ENCODE measurements at places on chromosomes 5 and 9.

- DNase-seq = no peak
Measured at GRCh38 chr5:179406031-179406961, 61.0 kb upstream of the ADAMTS2 start.

DNA sequence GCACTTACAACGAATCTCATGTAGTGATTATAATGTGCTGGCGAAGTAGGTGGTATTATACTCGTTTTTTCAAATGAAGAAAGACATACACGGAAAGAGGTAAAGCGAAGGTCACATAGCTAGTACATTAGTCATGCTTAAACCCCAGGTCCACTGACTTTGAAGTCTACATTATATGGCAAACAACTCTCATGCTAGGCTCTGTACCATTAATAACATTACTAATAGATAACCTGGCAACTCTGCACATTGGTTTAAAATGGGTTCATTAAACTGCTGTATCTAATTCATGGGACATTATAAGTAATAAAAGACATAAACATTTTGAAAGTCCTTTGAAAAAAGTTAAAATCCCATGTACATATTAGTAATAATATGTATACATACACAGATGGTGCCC lies 21.2 kb downstream of the FYB1 start:
- DNase-seq = no peak

DNA sequence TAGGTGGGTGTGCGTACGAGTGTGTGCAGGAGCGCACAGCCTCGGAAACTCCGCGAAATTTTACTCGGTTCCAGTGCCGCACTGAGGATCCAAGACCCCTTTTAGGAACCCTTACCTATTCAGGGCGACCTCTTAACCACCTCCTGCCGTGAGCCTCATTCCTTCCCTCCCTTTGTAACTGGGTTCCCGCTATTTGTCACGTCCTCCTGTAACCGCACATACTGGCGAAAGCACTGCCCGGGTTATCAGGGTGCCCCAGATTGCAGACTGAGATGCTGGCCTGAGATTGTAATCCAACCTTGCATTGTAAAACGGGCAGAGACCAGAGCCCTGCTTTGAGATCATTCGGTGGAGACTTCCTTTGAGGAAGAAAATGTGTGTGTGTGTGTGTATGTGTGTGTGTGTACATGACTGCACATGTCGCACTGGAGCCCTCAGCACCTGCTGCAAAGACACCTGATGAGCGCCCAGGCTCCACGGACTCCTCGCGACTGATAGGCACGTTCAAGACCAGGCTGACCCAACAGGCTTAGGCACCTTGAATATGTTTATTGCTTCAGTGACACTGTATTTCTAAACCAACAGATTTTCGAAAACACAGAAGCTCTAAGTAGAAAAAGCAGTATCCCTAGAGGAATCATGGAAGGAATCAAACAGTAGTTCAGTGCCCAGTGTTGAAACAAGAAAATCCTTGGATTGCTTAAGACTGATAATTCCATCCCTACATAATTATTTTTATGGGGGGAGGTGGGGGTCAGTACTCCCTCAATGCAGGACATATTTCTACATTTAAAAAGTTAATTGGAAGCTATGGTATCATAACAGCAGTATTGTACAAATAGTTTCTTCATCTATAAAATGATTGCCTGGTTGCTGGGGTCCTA lies 86.5 kb upstream of the TNFAIP8 start:
- peak; percentile 22 for DNase-seq

DNA sequence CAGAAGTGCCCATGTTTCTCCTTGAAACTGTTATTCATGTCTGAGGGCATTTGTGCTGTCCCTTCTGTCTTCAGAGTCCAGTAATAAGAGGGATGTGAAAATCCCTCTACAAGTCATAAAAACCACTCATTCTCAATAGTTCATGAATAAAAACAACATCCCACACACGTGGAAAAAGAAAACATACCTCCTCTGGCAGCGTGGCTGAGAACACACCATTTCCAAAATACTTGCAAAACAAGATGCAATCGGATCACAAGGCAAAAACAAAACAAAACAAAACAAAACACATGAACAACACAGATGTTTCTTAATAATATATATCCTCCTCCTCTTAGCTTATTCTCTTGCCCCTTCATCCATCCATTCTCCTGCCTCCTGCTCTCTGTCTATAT lies 71.0 kb upstream of the EQTN start:
- no peak for DNase-seq

DNA sequence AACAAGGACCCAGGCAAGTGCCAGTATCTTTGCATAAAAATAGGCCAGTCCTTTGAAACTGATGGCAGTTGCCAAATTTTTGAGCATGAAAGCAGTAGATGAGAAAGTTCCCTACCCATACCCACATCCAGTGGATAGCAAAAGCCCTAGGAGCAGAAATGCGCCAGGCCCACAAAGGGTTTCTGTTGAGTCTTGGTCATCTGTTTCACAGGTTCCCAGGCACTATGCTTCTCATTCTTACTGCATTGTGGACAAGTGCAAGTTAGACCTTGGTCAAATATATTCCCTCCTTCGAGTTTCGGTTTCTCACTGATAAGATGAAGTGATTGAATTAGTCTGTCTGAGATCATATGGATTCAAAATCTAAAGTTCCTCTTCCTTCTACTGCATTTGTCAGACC lies 152.3 kb downstream of the NR3C1 start:
- no peak for DNase-seq

DNA sequence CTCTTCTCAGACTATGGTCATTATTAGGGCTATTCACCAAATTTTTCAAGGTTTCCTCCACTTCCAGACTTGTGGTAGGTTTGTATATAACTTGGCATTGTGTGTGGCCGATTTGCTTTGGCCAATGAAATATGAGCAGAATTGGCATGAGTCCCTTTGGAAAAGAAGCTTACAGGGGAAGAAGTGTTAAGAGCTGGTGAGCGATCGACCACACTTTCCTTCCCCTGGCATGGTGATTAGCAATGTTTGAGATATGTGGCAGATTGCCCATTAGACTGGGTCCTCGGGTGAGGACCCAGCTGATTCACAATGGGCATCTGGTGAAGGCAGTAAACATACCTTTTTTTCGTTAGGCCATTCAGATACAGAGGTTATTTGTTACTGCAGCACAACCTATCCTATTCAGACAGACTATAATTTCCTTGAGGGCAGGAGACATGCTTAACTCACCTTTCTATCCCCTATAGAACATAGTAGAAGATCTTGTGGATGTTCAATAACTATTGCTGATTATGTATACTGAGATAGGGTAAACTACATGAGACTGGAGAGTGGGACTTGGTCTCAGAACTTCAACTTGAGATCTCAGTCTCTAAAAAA lies 62.8 kb upstream of the KLF9 start:
- no peak for DNase-seq

- no peak for DNase-seq
Measured at GRCh38 chr5:120507197-120507596, 43.1 kb downstream of the PRR16 start.

DNA sequence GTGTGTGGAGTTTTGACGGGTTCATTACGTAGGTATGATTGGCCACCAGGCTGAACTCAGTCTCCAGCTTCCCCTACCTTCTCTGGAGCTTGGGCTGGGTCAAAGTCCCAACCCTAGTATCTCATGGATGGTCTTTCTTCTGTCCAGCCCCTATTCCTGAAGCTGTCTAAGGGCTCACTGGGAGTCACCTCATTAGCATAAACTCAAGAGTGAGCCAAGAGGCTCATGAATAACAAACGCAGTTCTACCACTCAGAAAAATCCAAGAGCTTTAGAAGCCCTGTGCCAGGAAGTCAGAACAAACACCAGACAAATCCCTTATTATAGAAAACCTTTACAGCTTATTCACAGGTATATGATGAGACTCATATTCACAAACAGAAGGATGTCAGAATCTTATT lies 180.3 kb upstream of the NFIL3 start:
- DNase-seq = no peak

DNA sequence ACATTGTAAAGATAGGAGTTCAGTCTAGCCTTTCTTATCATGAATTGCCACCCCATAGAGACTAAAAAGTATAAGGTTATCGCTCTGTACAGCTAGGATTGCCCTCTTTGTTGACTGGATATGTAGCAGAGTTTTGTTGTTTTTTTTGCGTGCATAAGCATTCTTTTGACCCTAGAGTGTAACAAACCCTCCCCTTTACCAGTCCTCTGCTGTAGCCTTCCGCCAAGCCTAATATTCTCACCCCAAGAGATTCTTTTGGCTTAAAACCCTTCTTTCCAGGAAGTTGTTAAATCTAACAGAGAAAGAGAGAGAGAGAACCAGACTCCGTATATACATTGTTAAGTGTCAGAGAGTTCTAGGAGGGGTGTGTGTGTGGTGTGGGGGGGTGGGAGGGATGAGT lies 113.9 kb downstream of the FGF1 start:
- no peak for DNase-seq

DNA sequence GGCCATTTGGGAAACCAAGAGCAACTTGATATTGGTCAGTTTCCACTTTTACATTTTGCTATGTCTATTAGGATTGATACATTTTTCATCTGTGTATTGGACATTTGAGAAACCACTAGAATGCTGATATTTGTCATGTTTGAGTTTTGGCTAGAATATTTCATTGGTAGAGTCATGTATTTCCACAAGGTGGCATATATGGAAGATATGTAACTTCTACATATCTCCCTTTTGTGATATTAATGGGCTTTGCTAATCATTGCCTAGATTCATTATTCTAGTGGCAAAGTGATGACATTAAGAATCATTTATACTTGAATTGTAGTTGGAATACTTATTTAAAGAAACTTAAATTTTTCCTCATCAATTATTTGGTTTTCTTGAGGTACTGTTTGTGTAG lies 692.9 kb upstream of the EDIL3 start:
- no peak for DNase-seq

DNA sequence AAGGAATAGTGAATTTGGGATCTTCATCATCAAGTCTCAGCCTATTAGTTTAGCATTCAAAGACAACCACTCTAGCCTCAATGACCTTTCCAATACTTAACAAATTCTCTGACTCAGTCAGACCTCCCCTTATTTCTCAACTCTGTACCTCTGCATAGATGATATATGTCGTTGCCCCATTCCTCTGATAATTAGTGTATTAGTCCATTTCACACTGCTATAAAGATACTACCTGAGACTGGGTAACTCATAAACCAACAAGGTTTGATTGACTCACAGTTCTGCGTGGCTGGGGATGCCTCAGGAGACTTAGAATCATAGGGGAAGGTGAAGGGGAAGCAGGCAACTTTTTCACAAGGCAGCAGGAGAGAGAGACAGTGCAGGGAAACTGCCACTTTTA lies 8.9 kb downstream of the MRPL22 start:
- no peak for DNase-seq

- DNase-seq = no peak
Measured at GRCh38 chr5:123559434-123559775, 47.4 kb downstream of the CSNK1G3 start.

DNA sequence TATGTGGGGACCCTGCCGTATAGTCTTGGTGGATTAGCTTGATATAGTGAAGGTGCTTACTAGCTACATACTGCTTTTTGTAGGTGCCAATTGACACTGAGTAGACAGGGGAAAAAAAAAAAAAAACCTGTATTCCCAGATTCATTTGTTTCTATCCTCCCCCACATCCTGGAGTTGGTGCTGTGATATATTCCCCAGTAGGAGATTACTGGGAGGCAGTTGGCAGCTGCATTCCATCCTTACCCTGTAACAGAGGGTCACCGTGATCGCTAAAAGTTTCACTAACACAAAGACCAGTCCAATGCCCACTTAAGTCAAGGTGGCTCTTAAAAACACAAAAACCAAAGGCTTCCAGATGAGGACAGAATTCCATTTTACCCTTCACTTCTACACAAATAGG lies 27.4 kb upstream of the TOMM5 start:
- no peak for DNase-seq

DNA sequence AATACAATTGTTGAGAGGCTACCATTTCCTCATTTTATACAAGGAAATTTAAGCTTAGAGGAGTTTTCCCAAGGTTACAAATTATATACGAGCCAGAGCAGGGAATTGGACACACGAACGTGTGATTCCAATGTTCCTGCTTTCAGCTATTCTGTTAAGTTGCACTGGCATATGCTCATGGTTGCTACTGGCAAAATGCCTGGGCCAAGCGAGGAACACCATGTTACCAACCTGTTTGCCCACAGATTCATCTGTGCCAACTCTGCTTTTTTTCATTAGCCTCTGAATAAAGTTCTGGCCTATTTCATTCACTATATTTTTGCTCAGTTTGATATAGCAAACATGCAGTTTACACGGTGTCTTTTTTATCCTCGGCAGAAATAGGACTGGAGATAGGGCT lies 5.1 kb upstream of the C5orf46 start:
- DNase-seq = peak; percentile 91

- DNase-seq = no peak
Measured at GRCh38 chr5:5467737-5468136, 45.3 kb downstream of the ICE1 start.

DNA sequence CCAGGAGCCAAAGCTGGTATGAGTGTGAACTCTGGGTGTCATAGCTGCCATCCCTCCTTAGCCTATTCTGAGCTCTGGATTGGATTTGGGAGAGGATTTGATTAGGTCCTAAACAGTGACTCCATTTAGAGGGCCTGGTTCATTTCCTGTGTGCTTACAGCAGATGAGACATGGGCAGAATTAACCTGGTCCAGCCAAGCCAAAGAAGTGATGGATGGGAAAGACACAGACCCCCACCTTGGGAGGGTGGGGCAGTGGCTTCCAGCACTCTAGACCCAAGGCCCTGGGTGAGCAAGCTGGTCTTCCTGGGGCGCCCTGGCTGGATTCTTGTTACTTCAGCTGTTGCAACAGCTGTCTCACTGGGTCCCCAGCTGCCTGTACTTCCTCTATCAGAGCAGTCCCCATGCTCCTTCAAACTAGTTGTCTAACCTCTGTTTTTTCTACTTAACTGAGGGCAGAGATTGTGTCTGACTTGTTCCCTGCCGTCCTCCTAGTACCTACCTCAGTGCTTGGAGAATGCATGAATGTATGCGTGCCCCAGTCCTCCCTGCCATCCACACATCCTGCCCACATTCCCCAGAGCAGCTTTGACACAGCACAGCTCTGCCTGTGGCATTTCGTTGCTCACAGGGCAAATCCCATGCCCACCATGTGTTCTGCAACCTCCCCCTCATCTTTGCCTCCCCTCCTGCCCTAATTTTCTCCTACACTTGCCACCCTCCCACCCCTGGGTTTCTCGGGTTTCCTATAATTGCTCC lies 115.9 kb downstream of the RGS3 start:
- no peak for DNase-seq

GRCh38 chr9:4297151-4297785 lies 2.6 kb downstream of the GLIS3 start:
- DNase-seq = peak; percentile 58

GRCh38 chr5:175796536-175797499 lies 74.6 kb upstream of the CPLX2 start:
- DNase-seq = peak; percentile 87

- DNase-seq = no peak
Measured at GRCh38 chr9:14027116-14027800, 286.7 kb downstream of the NFIB start.

Measured in brain (organoid and tissue), 16 donors.